ENCODE measurements at places on chromosomes 2 and 18.

- DNase-seq: peak; percentile 26
- H3K36me3 ChIP-seq: no peaks in the 10 kb centered on the region
- H3K4me3 ChIP-seq: no peak overlapping the region
- H3K4me1 ChIP-seq: peaks cover 13% of the 10 kb centered on the region
- H3K27me3 ChIP-seq: no peaks in the 10 kb centered on the region
Observed at GRCh38 chr2:205722283-205722918, 40.1 kb downstream of the NRP2 start.

DNA sequence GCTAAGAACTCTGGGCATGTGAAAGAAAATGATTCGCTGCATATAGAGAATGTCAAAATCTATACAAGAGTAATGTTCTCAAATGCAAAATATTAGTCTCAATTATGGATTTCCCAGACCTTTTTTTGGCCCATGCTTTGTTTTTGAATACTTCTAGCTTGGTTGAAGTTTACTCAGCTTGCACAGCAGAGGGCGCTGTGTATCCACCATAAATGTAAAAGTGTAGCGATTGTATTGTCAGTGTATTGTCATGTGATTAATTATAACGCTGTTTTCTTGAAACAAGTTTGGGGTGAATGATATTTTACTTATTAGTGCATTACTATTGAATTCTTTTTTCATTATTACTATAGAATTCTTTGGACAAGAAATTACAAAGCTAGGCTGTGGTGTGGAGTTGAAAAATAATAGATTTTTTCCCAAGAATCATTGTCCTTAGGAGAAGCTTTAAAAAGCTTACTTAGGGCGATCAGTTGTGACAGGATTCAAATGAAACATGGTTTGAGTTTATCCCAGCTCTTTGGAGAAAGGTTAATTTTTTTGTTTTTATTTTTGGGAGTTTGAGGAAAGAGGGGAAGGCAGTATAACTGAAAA lies 98.3 kb downstream of the PIK3C3 start:
- DNase-seq: peak; percentile 28
- H3K36me3 ChIP-seq: peaks cover 15% of the 10 kb centered on the region
- H3K4me3 ChIP-seq: no peak overlapping the region
- peaks cover 3% of the 10 kb centered on the region for H3K4me1 ChIP-seq
- no peak overlapping the region for H3K27ac ChIP-seq

- H3K36me3 ChIP-seq: no peaks in the 10 kb centered on the region
- H3K27me3 ChIP-seq: no peaks in the 10 kb centered on the region
- DNase-seq: no peak
- H3K4me3 ChIP-seq: peak overlapping the region; percentile 45
Observed at GRCh38 chr18:12060182-12060870, 33.3 kb upstream of the ANKRD62 start.

- no peak for DNase-seq
- no peak overlapping the region for H3K4me3 ChIP-seq
- no peak overlapping the region for H3K27ac ChIP-seq
Observed at GRCh38 chr18:3162181-3162580, 57.6 kb downstream of the MYOM1 start.

DNA sequence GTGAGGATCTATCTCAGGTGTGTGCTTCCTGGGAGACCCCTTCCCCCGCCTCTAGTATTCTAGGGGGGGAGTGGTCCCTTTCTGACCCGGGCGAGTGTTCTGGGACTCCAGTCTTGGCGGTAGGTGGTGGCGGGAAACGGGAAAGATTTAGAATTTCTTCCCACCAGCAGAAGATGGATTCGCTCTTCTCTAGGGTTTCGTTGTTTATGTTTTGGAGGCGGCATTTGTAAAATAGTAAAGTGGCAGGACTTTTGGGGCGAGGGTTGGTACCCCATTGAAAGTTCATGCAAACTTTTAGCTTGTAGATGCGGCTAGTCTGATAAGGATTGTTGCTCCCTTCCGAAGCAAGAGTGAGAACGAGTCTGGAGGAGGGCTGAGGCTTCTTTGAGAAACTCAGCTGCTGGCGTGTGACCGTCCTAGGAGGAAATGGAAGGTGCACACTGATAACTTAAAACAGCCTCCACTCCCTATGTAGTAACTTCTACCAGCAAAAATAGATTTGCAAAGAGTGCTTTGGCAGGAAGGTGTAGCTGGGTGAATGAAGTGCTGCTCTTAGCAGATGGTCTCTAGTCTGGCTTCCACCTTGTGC lies 412 bp downstream of the GPD2 start:
- DNase-seq: no peak
- H3K27ac ChIP-seq: peak overlapping the region; percentile 97
- peaks cover 19% of the 10 kb centered on the region for H3K4me1 ChIP-seq
- peak overlapping the region; percentile 95 for H3K4me3 ChIP-seq
- H3K27me3 ChIP-seq: no peaks in the 10 kb centered on the region
- peaks cover 4% of the 10 kb centered on the region for H3K36me3 ChIP-seq

GRCh38 chr2:68789603-68790002 lies 55.0 kb downstream of the ARHGAP25 start:
- peaks cover 44% of the 10 kb centered on the region for H3K4me1 ChIP-seq
- H3K4me3 ChIP-seq: peak overlapping the region; percentile 57
- no peak overlapping the region for H3K27ac ChIP-seq
- DNase-seq: peak; percentile 70
- H3K27me3 ChIP-seq: no peaks in the 10 kb centered on the region
- peaks cover 34% of the 10 kb centered on the region for H3K36me3 ChIP-seq

DNA sequence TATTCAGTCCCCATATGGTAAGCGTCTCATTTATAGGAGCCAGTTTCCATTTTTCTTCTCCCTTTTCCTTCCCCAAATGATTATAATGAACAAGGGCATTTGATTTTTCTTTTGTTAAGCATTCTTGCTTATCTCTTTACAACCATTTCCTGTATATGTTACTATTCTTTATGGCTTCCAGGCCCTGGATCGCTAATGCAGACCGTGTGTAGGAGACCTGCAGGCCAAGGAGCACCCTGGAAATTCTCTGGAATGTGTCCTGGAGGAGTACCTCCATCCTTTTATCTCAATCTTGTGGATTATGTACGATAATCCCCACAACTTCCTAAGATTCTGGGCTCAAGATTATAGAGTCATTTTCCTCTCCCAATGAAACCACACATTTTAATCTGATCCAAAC lies 439.6 kb upstream of the MMADHC start:
- H3K4me3 ChIP-seq: no peak overlapping the region
- no peaks in the 10 kb centered on the region for H3K36me3 ChIP-seq
- no peaks in the 10 kb centered on the region for H3K4me1 ChIP-seq
- no peak for DNase-seq
- no peaks in the 10 kb centered on the region for H3K27me3 ChIP-seq

GRCh38 chr2:9775999-9776712 lies 67.1 kb upstream of the TAF1B start:
- H3K4me1 ChIP-seq: peaks cover 6% of the 10 kb centered on the region
- DNase-seq: no peak
- peaks cover 4% of the 10 kb centered on the region for H3K27me3 ChIP-seq
- no peak overlapping the region for H3K27ac ChIP-seq

- peak overlapping the region; percentile 65 for H3K4me3 ChIP-seq
- H3K36me3 ChIP-seq: peaks cover 2% of the 10 kb centered on the region
- peaks cover 41% of the 10 kb centered on the region for H3K27me3 ChIP-seq
- H3K27ac ChIP-seq: peak overlapping the region; percentile 29
- peaks cover 16% of the 10 kb centered on the region for H3K4me1 ChIP-seq
Observed at GRCh38 chr2:70888923-70889715, 46.6 kb upstream of the ATP6V1B1 start.

GRCh38 chr2:43343573-43344304 lies 117.3 kb upstream of the ZFP36L2 start:
- no peaks in the 10 kb centered on the region for H3K4me1 ChIP-seq
- no peaks in the 10 kb centered on the region for H3K27me3 ChIP-seq
- H3K27ac ChIP-seq: no peak overlapping the region

- no peaks in the 10 kb centered on the region for H3K27me3 ChIP-seq
- no peak overlapping the region for H3K4me3 ChIP-seq
- no peak overlapping the region for H3K27ac ChIP-seq
- DNase-seq: no peak
- H3K36me3 ChIP-seq: peaks cover 4% of the 10 kb centered on the region
Observed at GRCh38 chr2:11336189-11336588, 8.2 kb downstream of the ROCK2 start.

- peaks cover 31% of the 10 kb centered on the region for H3K36me3 ChIP-seq
- peaks cover 8% of the 10 kb centered on the region for H3K4me1 ChIP-seq
- H3K27me3 ChIP-seq: no peaks in the 10 kb centered on the region
- no peak overlapping the region for H3K4me3 ChIP-seq
- DNase-seq: no peak
- H3K27ac ChIP-seq: no peak overlapping the region
Observed at GRCh38 chr2:238003234-238004031, 36.6 kb downstream of the UBE2F start.

- H3K27ac ChIP-seq: no peak overlapping the region
- H3K36me3 ChIP-seq: no peaks in the 10 kb centered on the region
- DNase-seq: no peak
- no peak overlapping the region for H3K4me3 ChIP-seq
- H3K27me3 ChIP-seq: peaks cover 3% of the 10 kb centered on the region
Observed at GRCh38 chr2:212713681-212714080, 175.1 kb upstream of the ERBB4 start.

DNA sequence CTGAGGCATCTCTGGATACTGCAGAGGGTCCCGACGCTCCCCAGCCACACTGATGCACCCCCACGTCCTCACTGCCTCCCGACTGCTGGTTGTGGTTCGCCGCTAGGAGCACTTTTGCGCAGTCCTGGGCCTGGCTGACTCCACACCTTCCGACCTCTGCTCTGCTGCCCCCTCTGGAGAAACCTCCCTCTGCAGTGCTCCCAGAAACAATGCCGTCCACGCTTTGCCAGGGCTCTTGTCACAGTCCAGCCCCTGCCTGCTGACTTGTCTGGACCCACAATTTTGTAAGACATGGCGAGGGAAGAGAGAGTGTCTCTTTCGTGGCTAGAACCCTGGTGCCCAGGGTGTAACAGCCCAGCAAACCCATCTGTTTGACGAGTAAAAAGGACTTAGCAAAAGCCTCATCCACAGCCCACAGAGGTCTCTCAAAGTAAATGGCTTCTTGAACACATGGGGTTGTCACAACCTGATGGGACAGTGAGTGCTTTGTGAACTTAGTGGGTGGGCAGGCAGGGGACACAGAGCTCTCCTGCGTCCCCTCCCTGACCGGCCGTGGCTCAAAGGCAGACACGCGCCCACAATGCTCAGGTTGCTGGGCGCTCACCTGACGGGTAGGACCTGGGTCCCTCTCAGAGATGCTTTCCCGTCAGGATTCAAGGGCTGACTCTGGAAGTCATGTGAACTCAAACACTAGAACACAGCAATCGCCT lies 4.0 kb downstream of the COPS9 start:
- H3K27ac ChIP-seq: no peak overlapping the region
- DNase-seq: no peak
- H3K36me3 ChIP-seq: peaks cover 28% of the 10 kb centered on the region
- H3K27me3 ChIP-seq: no peaks in the 10 kb centered on the region
- no peak overlapping the region for H3K4me3 ChIP-seq

DNA sequence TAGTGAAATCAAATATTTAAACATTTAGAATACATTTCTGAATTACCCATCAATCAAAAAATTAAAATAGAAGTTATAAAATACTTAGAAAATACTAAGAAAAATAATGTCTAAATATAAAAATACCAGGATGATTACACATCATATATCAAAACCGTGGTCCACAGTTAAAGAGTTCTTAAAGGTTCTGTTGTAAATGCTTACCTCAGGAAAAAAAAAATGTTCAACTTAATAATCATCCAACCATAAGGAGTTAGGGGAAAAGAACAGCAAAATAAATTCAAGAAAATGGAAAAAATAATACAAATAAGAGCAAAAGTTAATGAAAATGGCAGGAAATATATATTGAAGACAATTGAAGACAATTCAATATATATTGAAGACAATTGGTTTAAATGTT lies 43.2 kb downstream of the PDE11A start:
- H3K27ac ChIP-seq: no peak overlapping the region
- H3K27me3 ChIP-seq: peaks cover 3% of the 10 kb centered on the region
- peaks cover 5% of the 10 kb centered on the region for H3K36me3 ChIP-seq
- H3K4me1 ChIP-seq: no peaks in the 10 kb centered on the region
- no peak overlapping the region for H3K4me3 ChIP-seq
- no peak for DNase-seq

DNA sequence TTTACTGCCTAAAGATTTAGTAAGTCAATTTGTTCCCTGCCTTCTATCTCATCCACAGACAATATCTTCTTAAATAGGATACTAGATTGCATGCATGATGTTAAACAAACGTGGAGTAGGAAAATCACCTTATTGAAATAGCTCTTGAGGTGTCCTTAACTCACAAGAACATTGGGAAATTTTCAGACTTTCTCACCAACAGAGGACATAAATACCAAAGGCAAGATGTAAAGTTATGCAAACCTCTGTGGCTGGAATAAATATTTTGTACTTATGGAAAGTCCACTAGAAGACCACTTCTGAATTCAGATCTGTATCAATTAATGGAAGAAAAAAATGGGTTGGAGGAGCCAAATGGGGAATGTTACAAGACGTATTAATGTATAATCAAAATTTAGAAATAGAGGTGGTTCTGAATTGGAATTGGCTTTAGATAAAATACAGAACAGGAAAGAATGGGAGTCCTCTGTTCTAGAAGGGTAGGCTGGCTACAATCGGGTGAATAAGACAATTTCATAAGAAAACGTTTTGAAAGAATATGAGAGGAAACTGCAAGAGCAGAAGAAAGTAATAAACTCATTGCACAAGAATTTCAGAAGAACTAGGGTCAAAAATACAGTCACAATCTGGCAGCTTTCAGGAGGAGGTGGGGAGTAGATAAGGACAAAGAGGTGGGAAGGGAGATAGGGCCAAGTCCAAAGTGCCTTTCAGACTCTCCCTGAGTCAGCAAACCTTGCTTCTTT lies 69.3 kb upstream of the FN1 start:
- DNase-seq: no peak
- H3K27me3 ChIP-seq: peaks cover 6% of the 10 kb centered on the region
- H3K36me3 ChIP-seq: no peaks in the 10 kb centered on the region

DNA sequence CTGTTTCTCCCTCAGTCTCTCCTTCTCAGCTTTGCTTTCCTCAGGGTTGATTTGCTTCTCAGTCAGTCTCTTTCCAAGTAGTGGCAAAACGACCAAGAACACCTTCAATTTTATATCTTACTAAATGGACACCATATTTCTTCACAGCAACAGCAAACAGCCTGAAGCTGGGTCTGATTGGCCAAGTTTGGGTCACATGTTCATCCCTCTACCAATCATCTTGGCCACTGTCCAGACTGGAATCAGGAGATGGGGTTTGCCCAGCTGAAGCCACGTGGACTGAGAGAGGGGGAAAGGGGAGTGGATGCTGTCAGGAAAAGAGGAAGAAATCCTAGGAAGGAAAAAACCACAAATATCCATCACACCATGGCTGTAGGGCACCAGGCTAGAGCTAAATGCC lies 42.0 kb upstream of the ACMSD start:
- no peak overlapping the region for H3K4me3 ChIP-seq
- no peak for DNase-seq
- peak overlapping the region; percentile 14 for H3K27ac ChIP-seq
